ENCODE measurements at places on chromosomes 16 and 17.

DNA sequence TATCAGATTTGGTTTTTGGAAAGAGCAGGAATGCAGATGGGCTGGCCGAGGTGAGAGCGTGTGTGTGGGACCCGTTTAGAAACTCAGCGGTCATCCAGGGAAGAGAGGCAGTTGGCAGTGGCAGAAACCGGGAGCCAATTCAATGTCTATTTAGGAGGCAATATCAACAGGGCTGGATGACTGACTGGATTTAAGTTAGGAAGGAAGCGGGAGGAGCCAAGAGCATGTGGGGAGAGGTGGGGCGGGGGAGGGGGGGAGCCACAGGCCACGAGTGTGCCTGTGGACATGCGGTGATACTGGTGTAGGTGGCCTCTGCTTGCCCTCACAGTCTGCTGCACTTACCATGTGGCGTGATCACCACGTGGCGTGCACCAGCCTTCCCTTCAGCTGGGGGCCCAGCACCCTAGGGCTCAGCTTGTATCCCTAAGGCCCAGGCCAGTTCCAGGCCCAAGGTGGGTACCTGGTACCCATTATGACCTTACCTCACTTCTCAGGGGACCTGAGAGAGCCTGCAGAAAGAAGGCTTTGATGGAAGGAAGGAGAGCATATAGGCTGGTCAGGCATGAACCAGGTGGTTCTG is 10.8 kb upstream of the TPPP3 start:
- DNase-seq = no peak

DNA sequence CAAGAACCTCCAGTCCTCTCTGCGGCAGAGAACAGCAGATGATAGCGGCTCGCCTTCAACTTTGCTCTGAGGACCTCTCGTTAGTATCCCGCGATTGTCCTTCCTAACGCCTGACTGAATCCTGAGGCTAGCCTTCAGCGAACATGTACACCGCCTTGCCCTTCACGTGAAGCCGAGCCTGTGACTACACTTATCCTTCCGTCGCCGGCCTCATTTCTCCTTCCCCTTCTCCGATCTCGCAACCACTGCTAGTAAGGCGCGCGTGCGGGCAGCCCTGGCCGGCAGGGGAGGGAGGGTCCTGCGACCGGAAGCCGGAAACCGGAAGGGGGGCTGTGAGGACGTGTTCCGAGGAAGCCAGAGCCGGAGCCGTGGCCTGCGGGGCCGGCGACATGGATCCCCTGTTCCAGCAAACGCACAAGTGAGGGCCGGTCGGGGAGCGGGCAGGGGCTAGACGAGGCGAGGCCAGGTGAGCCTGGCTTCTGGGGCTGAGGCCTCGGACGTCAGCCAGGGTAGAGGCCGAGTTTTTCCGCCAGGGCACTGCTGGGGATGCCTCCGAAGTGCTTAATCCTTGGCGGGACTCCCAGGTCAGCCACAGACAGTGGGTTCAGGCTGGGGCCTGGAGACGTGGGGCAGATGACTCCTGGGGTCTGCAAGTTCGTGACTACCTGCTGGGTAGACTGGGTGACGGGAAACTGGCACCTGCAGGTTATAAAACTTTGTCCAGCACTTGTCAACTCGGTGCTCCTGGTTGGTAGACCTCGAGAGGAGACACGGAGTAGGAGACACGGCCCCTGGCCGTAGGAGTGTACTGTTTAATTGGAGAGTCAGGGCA is at the start of gene GOSR2:
TSS of gene GOSR2 (plus strand) at position 357 of the 832 bp plus-strand sequence. CDS start at position 390, 33 bp downstream.
- peak; percentile 94 for DNase-seq

GRCh38 chr17:49814781-49815529 is 26.5 kb downstream of the KAT7 start:
- no peak for DNase-seq

DNA sequence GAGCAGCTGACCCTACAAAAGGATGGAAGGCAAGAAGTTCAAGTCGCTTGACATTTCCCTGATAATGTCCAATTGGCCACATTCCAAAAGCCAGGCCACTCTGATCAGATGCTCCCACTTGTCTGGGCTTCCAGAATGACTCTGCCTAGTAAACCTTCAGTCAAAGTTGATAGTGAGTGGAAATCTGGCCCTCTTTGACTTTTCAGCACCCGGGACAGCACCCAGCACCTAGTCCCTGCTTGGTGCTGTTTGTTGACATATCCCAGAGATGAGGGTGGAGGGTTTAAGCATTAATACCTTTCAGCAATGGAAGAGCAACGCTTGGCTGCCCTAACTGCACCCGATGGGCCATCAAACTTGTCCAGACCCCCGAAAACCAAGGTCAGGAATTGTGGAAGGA is 131.3 kb downstream of the AIPL1 start:
- DNase-seq = no peak

- DNase-seq = no peak
Observed at GRCh38 chr17:2681650-2682049, 29.9 kb downstream of the CLUH start.

- no peak for DNase-seq
Observed at GRCh38 chr17:34370376-34370996, 7.5 kb upstream of the CCL1 start.

DNA sequence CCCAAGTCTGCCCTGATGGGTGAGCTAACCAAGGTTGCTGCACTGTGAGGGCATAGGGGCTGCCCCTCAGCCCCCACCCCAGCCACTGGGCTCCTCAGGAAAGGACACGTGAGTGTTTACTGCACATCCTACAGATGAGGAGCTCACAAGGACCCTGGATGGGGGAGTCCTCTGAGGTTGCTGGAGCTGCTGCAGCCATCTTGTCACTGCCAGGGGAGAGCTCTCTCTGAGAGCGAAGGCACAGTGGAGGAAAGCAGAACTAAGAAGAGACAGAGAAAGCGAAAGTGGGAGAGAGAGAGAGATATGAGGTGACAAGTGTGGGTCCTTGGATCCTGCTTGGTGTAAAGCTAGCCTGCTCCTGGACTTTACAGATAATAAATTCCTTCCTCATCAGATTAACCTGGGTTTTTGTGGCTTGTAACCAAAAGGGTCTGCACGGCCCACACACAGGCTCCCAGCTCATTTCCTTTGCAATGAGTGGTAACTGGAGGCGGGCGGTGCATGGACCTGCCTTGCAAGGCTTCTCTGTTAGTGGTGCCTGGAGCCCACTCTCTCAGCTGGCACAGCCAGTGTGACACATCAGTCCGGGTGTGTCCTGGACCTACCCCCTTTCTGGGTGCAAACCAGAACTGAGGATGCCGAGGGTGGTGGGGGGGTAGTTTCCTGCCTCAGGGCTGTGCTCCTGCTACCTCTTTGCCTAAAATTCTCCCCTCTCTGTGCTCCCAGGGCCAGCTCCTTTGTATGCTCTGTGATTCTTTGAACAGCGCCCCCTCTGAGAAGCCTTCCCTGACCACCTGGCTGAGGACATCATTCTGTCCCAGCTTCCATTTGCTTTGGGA is 14.2 kb downstream of the SNX20 start:
- no peak for DNase-seq

- DNase-seq = no peak
Observed at GRCh38 chr17:80125656-80126448, 21.1 kb downstream of the EIF4A3 start.

GRCh38 chr16:55035029-55035428 is 104.4 kb downstream of the IRX5 start:
- DNase-seq = no peak

DNA sequence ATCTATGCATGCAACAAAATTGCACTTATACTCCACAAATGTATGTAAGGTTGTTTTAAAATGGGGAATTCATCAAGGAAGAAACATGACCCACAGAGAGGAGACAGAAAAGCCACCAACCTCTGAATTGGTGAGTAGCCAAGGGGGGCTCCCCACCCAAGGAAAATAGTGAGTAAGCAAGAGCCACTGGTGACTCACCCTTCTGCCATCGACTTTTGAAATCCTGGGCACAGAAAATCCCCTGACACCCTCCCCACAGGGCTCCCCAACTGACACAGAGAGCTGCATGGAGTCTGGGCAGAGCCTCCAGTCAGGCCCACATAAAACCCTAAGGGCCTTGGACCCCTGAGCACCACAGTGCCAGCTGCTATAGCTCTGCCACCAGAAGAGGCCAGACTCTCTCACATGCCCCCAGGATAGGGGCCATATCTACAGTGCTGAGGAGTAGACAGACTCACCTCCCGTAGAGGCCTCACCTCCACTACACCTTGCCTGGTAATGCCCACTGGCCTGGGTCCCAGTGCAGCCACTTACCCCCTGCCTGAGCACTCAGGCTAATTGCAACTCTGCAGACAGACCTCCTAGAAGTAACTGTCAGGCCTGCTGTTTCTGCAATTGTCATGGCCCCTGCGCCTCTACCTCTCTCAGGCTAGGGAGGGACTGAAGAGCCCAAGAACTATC is 244.7 kb upstream of the WSB1 start:
- no peak for DNase-seq

- DNase-seq = no peak
Observed at GRCh38 chr17:38789185-38789584, 10.2 kb downstream of the PIP4K2B start.

DNA sequence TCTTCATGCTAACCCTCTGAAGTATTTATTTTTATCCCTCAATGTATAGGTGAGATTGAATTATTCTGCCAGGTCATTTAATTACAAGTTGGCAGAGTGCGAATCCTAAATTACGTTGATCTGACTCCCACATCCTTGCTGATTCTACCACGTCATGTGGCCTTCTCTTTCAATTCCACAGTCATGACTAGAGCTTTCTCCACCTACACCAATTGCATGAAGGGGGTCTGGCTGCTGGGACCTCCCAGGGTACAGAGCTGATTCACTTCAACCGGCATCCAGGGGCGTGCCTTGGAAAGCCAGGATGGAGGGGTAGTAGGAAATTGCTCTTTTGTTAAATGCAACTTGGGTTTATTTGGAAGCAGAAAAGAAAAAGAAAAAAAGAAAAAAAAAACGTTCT is 41.1 kb upstream of the CDH13 start:
- no peak for DNase-seq

- peak; percentile 49 for DNase-seq
Observed at GRCh38 chr17:60720763-60721531, 43.3 kb downstream of the BCAS3 start.

GRCh38 chr17:79654350-79654959 is 43.6 kb upstream of the RBFOX3 start:
- no peak for DNase-seq

- DNase-seq = no peak
Observed at GRCh38 chr16:25134166-25134700, 22.7 kb downstream of the LCMT1 start.

- DNase-seq = no peak
Observed at GRCh38 chr16:75206749-75207451, at the start of gene CTRB2. TSS of gene CTRB2 (minus strand) at chr16:75207161. CDS start at chr16:75207141, 20 bp downstream.

DNA sequence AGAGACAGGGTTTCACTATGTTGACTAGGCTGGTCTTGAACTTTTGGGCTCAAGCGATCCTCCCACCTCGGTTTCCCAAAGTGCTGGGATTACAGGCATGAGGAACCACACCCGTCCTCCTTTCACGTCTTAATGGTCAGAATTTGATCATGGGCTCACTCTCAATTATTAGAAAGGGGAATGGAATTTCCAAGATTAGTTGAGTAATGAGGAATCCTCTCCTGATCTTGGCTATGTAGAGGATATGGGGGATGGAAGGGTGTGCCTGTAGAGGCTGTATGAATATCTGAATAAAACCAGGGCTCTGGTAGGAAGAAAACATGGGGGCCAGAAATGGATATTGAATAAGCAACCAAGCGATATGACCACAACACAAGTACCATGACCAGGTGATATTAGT is 25.9 kb upstream of the SMURF2 start:
- no peak for DNase-seq

GRCh38 chr16:85420501-85421337 is 192.4 kb upstream of the GSE1 start:
- peak; percentile 54 for DNase-seq

DNA sequence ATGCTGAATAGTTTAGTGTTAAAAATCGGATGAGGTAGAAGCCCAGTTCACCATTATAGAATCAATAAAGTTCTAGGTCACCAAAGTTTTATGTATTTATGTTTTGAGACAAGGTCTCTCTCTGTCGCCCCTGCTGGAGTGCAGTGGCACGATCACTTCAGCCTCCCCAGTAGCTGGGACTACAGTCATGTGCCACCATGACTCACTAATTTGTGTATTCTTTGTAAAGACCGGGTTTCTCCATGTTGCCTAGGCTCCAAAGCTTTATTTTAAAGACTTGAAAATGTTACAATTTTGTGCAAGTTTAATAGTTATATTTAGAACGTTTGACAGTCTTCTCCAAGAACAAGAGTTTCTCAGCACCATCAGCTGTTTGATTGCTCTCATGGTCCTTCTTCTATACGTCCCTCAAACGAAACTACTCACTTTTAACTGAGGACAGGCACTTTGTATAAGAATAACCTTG is 32.1 kb downstream of the NDE1 start:
- no peak for DNase-seq

- DNase-seq = peak; percentile 10
Observed at GRCh38 chr16:67013823-67014633, 14.9 kb upstream of the CBFB start.

DNA sequence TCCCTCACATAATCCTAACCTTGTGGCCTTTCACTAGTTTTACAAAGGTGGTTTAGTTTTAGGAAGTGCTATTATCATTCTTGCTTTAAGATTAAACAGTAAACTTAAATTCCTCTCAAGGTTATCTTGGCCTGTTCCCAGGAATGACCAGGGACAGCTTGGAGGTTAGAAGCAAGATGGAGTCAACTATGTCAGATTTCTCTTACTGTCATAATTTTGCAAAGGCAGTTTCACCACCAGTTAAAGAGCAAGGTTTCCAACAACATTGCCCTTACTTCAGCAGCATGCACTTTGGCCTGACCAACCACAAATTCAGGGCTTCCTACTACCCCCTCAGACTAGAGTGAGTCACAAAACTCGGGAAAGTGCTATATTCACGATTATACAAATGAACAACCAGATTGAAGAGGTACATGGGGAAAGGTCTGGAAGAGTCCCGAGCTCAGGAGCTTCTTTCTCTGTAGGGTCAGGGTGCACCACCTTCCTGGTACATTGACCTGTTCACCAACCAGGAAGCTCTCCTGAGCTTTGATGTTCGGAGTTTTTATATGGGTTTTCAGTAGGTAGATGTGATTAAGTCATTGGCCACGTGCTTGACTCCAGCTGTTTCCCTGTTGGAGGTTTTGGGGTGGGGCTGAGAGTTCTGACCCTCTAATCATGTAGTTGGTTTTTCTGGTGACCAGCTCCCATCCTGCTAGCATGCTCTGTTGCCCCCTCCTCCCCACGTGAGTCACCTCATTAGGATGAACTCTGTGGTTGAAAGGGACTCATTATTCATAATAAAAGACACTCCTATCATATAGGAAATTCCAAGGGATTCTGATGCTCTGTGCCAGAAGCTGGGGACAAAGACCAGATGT is 19.4 kb downstream of the RHOT1 start:
- DNase-seq = no peak

DNA sequence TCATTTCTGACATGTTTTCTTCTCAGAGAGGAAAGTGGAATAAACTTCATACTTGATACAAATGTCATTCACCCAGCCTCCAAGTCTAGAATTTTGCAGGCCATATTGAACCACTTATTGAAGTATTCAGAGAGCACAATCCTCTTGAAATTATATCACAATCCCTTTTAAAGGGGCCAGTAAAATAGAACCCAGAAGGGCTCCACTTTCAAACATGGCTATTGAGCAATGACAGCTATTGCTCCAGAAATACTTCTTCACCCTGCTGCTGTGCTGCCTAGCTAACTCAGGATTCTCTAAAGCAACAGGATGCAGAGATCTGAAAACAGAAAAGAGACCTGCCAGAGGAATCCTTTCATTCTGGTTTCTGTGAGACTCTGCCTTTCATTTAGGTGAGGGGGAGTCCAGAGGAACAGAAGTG is 275.0 kb upstream of the CDH5 start:
- DNase-seq = no peak

Measured in NCI-H1694 (cell line).